ENCODE measurements at places on chromosomes 2 and 18.

- no peak for DNase-seq
These were observed 103.4 kb upstream of the MYCN start for GRCh38 chr2:15836689-15837610.

DNA sequence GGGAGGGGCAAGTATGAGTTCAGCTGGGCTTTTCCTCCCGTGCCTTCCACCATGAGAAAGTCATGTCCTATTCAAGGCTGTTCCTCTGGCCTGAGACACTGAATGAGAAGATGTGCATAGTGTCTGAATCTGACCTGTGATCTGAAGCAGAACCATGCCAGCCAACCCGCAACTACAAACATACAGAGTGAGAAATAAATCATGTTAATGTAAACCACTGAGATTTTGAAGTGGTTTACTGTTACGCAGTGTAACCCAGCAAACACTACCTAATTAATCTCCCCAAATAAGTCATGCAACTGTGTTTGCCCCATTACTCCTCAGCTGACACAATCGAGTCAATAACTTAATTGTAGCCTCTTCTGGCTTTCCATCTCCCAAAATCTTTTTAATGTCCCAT is 49.2 kb downstream of the METTL4 start:
- no peak for DNase-seq

DNA sequence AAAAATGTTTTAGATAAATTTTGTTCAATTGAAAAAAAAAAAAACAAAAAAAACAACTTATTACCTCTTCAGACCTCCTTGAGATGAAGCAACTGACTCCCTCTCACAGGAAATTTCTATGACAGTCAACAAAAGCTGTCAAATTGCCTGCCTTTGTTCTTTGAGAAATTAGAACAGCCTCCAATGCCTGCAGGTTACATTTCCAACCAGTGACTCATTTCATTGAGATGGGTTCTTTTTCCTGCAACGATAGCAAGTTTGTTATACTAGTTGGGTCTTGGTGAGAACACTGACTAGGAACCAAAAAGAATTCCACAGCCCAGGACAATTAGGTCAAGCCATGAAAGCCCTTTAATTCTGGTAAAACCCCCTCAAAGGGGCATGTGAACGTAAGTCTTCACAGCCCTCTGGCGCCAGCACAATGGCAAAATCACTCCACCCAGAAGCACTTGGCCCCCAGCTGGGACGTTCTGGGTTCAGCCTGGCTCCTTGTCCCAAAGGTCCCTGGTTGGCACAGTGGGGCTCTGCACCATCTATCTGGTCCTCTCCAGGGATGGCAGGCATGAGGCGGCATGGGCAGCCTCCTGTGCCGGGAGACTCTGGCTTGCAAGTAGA is 87.0 kb downstream of the SPP2 start:
- DNase-seq: no peak

- no peak for DNase-seq
These were observed 96.6 kb downstream of the FAM168B start for GRCh38 chr2:130996691-130997090.

- DNase-seq: no peak
These were observed 4.8 kb downstream of the PDK1 start for GRCh38 chr2:172560721-172561120.

GRCh38 chr2:61456070-61456745 is 14.7 kb downstream of the USP34 start:
- DNase-seq: no peak

GRCh38 chr2:16626497-16626896 is 39.1 kb downstream of the CYRIA start:
- DNase-seq: no peak

DNA sequence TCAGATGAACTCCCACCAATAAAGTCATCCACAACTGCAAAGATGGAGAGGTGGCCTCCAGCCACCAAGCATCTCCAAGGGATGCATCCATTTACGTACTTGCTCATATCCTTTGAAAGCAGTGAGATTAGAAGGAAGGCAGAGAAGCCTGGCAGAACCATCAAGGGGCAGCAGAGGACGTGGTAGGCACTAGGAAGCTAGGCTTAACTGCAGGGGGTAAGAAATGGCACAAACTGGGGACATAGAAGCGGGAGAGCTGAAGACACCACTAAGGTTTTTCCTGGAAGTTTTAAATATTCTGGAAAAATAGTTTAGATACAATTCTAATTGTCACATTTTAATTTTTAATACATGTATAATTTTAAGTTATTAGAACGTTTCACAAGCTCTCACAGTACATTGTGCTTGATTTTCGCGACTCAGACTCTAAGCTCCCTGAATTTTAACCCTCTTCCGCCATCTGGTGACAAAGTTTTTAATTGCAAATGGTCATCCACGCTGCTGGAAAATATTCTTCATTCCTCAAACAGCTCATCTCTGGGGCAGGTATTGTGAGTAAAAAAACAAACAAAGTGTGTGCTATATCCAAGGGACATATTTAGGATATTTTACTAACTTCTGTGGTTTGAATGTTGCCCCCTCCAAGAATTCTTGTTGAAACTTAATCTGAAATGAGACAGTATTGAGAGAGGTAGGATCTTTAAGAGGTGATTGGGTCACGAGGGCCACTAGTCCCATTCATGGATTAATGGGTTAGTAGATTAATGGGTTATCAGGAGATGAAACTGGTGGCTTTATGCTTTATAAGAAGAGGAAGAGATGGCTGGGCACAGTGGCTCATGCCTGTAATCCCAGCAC is 1.6 kb upstream of the PSTPIP2 start:
- no peak for DNase-seq

DNA sequence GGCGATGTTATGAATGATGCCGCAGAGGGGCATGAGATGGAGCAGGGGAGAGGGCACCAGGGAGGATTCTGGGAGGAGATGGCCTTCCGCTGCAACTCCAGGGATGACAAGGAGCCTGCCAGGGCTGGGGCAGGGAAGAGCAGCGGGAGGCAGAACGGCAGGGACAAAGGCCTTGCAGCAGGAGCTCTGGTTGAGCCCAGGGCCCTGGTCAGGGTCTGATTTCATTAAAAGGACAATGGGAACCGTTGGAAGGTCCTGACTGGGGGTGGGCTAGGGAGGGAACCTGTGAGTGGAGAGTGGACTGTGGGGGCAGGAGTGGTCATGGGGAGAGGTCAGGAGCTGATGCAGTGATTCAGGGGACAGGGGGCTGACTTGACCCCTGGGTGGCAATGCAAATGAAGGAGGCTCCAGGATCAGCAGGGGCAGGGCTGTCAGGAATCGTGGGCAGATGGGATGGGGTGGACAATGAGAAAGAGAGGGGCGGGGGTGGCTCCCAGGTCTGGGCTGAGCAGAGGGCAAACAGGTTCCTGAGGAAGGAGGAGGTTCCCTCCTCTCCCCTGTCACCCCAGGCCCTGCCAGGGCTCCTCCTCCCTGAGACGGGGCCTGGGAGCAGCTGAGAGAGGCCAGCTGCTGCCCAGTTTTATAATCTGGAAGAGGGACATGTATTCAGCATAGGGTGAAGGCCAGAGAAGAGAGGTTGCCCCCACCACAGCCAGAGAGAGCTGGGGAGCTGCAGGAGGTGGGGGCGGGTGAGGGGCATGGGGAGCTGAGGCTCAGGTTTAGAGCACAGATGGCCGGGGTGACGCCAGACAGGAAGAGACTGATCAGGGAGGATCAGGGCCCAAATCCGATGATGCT is 7.3 kb upstream of the DUSP2 start:
- no peak for DNase-seq

DNA sequence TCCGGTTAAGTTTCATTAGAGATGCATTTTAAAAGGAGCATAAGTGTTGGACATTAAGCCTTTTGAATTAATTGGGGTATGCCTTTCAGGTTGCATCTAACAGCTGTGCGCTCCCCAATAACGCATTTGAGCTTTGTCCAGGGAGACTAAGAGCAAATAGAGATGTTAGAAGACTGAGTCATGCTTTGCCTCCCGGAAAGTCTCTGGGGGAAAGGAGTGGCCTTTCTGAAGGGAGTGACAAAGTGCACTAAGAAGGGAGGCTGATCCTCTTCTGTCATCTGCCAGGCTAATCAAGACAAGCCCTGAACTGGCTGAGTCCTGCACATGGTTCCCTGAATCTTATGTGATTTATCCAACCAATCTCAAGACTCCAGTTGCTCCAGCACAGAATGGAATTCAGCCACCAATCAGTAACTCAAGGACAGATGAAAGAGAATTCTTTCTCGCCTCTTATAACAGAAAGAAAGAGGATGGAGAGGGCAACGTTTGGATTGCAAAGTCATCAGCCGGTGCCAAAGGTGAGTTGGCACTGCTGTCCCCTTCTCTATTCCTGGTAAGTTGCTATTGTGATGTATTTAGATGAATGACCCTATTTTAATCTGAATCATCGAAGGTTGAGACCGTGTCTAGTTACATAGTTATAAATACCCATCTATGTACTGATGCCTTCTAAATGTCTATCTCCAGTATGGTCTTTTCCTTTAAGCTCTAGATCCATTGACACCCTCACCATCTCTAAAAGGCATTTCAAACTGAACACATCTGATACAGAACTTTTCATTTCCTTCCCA is 12.1 kb downstream of the TTL start:
- DNase-seq: no peak

GRCh38 chr2:97935719-97936161 is 60.0 kb downstream of the TMEM131 start:
- DNase-seq: no peak

GRCh38 chr18:72107647-72108383 is 436.3 kb downstream of the CBLN2 start:
- no peak for DNase-seq

GRCh38 chr2:129957891-129958290 is 21.6 kb upstream of the RAB6C start:
- no peak for DNase-seq

DNA sequence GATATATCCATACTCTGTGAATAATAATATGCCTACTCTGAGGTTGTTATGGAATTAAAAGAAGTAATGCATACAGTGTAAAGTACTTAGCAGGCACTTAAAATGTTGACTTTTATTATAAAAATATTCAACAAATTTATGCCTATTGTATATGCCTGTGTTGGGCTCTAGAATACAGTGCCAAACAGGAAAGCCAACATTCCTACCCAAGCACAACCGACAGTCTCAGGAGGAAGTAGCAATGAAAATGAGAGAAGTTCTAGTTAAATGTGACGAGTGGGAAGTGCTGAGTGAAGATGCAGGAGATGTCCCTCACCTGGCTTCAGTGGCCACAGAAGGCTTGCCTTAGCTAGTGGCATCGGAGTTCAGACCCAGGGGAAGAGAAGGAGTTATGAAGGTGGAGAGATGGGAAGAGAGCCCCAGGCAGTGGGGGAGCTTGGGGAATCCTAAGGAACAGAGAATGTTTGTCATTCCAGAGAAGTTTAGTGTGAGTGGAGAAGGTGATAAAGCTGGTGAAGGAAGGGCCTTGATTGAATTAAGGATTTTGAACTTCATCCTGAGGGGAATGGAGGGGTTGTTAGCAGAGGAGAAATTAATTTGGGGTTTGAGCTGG is 105.4 kb upstream of the CNGA3 start:
- no peak for DNase-seq

DNA sequence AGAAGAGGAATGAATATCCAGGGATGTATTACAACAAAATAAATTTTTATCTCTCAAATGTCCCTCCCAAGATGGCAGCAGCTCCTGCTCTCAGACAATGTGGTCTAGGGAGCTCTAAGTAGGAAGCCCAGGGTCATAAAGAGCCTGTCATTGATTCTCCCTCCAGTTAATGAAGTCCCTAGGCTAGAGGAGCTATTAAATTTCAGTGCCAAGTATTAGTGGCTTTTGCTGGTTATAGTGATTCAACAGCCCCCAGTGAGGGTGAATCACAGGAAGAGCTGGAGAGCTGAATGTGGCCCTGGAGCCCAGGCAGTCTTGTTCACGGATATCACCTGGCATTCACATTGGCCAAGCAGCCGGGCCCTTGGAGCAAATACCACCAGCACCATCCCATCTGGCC is 109.8 kb upstream of the YPEL5 start:
- DNase-seq: no peak

DNA sequence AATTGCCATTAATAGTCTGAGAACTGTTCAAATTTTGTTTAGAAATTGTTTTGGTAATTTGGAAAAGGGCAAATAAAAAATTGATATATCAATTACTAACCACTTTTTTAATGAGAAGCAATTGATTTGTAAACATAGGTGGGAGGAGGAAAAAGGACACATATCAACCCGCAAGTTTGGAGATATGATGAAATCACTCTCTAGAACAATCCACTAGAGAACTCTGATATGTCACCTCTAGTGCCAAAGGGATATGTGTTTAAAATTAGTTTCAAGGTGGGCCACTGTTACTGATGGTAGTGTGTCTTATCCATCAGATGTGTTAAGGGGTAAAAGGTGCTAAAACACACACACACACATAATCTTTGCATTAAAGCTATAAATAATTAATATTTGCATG is 16.6 kb downstream of the IFIH1 start:
- DNase-seq: no peak

- DNase-seq: no peak
These were observed 22.0 kb downstream of the RASGRP3 start for GRCh38 chr2:33498291-33498956.

- DNase-seq: no peak
These were observed 328.5 kb upstream of the ZEB2 start for GRCh38 chr2:144848423-144848822.

DNA sequence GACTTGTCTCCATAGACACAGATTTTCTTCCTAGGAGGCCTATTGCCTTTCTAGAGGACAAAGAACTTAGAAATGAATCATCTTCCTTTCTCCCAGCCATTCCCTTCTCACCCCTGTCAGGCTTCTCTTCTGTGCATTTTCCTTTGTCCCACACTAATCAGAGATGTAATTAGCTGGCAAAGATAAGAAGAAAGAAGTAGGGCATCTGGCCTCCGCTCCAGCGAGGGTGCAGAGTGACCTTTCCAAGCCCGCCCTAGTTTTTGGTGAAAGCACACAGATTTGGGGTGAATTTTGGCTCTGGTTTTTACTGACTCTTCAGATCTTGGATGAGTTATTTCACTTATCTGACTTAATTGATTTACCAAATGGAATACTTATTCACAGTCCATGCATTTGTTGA is 626.5 kb downstream of the ZEB2 start:
- DNase-seq: no peak

DNA sequence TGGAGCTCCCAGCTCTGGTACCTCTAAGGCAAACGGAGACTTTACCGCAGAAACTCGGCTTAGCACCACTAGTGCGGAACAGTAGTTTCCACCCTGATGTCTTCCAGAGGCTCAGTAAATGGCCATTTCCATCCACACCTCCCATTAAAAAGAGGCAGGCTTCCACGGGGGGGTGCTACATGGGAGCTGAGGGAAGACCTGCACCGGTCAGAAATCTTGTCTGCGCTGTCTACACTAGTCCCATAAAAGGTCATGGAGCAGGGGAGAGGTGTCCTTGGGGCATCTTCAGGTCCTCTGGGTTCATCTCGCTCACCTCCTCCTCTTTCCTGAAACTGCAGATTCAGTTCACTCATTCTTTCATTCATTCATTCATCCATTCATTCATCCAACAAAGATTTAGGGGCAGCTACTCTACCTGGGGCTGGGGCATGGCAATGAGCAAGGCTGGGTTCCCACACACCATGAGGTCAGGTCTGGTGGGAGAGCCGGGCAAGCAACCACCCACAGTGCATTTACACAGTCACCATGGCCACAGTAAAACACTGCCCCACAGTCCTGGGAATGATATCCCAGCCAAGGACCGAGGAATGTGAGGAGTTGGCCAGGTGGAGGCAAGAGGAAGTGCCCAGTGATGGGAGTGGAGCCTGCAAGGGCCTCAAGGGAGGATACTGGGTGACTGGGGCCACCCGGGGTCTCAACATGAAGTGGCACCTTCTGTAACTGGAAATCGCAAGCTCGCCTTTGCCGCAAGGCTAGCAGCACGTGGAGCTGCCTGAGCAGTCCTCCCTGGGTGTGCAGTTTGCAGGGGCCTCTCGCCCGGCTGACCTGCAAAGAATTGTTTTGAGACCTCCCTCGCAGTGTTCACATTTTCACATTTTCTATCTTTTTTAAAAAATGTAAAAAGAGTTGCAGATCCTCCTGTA is 180.2 kb upstream of the RAB6C start:
- no peak for DNase-seq

Measured in stimulated activated CD8-positive, alpha-beta memory T cell treated with anti-CD3 and anti-CD28 coated beads, Interleukin-7, amount 100 ng/mL, for 1 hour (primary cell).